ENCODE measurements at places on chromosomes 5 and 9. TPM values are rescaled to one million over a fixed set of nuclear protein-coding genes. Genes with fewer than 3 reads are reported as not detected.

DNA sequence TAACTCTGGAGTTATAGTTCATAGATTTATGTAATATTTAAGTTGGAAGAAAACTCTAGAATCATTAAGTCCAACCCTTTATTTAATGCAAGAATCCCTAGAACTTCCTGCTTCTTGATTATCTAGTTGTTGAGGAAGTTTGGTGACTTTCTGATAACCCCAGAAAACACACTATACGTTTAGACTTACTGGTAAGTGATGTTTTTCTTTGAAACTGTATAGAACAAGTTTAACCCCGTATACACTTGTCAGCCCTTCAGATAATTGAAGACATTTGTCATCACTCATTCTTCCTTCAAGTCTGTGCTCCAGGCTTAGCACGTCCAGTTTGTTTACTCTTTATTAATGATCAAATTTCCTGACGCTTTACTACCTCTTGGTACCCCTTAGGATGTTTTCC, 9.0 kb downstream of the NDUFS4 start:
- DNase-seq = no peak

Gene BAAT
- polyA plus RNA-seq = 0.21 TPM

- no peak for DNase-seq
Observed at GRCh38 chr9:106717686-106718085, 145.3 kb upstream of the ZNF462 start.

Gene TEX53
- not detected for polyA plus RNA-seq

DNA sequence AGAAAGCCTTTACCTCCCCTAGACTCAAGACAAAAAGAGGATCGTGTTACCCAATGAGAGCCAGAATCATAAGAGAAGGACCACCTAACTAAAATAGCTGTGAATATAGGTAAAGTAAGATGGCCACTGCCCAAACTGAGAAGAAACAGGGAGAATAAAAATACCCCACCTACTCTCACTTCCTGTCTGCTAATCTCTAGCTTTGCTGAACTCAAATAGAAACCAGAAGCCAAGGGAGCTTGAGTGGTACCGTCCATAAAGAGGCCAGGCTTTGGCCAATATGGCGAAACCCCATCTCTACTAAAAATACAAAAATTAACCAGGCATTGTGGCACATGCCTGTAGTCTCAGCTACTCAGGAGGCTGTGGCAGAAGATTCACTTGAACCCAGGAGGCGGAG, 123.0 kb upstream of the FST start:
- no peak for DNase-seq

- no peak for DNase-seq
Observed at GRCh38 chr9:100671898-100672297, 94.0 kb downstream of the CAVIN4 start.

DNA sequence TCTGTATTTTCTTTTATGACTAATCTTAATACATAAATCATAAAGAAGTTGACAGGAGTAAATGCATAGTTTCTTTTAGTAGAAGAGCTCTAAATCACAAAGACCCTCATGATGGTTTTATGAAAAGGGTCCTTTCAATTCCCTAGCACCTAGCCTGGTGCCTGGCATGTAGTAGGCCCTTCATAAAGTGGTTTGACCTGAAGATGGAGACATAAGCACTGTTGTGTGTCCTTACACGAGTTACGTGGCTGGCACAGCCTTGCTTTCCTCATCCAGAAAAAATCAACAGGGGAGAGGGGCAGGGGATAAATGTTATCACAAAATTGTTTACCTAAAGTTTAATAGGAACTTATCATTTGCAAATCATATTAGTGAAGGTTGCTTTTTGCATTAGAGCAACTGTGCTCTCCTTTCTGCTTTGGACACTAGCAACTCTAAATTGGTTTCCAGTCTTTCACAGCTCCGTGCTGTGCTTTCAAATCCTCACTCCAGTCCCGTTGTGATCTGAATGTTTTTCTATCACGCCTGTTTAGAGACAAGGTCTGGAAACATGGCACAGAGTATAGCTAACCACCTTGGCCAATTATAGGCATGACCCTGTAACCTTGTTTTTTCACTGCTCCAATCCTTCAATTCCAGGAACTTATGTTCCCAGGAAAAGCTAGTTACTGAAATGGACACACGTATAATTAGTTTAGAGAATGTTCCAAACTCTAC, 55.7 kb downstream of the ARL15 start:
- no peak for DNase-seq

Gene MSX2
- 0.69 TPM for polyA plus RNA-seq

DNA sequence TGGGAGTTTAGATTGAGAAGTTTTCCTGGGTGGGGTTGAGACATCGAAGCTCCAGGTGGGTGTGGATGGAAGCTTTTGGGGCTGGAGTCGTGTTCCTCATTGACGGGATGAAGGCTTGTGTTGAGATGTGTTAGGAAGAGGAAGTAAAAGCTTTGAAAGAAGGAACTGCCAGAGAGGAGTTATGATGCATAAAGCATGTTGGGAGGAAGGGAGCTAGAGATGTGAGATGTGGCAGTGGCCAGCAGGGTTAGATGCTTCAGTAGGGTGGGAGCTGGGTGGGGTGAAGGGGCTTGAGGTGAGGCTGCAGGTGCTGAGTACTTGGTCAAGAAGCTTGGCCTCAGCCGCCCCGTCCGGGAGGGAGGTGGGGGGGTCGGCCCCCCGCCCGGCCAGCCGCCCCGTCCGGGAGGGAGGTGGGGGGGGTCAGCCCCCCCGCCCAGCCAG, 56.7 kb downstream of the HSPA4 start:
- DNase-seq = no peak

DNA sequence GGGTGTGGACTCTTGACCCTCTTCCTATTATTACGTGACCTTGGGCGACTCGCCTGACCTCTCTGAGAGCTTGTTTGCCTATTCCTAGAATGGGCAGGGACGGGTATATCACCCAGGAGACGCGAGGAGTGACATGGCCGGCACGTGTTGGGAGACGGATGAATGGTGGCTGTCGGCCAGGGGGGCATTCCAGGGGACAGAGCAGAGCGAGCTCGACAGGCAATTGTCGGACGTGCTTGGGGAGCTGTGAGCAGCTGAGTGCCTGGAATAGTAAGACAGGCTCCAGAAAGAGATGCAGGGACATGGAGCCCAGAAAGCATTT, 29.3 kb upstream of the UNC5A start:
- no peak for DNase-seq

- DNase-seq = no peak
Observed at GRCh38 chr5:65475895-65476294, 5.8 kb downstream of the ADAMTS6 start.

DNA sequence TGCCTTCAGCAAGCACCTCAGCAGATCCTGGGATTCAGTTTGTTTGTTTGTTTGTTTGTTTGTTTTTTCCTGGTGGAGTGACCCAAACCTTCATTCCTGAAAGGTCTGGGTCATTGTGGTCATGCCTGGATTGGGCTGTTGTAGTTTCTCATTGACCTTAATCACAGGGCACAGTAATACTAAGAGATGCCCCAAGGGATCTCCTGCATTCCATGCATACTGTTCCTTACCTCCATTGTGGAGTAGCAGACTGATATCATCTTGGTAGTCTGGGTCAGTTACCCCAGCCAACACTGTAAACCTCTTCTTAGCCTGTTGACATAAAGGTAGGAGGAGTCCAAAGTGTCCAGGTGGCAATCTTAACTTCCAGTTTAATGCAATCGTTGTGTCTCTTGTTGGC, 1466.7 kb upstream of the CDH9 start:
- DNase-seq = no peak

DNA sequence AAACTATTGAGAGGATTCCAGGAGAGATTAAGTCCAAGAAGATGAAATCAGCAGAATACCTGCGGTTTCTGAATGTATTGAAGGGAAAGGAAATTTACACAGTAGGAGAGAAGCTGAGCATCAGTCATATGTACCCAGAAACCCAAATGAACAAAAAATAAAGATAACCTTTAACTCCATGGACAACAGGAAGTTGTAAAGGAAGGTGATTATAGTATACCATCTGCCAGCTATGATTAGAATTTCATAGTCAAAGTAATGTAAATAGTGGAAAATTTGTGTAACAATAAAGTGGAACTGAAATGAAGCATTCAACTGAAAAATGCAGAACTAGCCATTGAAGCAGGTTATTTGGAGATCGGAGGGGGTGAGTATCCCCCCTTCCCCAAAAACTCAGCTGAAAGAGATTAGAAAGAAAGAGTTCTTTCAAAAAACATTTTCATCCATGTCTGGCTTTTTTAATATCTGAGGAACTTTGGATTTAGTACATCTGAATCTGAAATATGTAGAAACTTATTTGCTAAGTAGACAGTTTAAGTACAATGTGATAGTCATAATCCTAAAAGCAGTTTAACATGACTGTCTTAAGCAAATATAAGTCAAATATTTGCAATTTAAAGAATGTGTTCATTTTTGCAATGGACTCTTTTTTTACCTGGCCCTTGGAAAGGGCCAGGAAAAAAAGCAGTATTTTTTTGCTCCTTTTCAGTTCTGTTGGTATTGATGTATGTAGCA, 58.4 kb downstream of the APC start:
- no peak for DNase-seq

DNA sequence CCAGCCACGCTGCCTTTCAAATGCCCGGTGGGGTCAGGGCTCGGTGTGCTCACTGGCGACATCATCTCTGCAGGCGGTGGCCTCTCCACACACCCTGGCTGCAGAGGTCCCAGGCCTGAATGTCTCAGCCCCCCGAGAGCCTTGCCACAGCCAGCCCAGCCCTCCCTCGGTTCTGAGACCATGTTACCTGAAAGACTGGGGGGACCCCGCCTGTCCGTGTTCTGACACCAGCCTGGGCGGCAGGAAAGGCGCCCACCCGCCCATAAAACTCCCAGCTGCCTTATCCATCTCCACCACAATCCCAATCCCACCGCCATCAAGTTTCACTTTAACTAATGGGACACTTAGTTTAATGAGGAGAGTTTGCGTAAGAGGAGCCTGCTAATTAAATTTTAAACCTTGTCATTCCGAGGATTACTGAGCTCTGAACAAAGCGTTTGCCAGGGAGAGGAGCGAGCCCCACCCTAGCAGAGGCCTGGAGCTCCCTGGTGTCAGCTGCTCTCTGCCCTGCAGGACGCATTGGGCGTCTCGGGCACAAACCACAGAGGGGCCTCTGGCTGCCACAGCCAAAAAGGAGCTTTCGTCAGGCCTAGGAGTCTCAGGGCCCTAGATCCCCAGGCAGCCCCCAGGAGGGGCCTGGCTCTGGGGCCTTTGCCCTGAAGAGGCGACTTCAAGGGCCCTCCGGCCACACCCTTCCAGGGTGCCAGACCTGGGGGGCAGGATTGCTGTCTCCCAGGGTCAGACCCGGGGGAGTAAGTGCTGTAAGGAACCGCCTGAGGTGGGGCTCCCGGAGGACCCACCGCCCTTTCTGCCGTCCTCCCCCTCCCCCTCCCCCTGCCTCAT, 15.3 kb downstream of the LHX3 start:
- no peak for DNase-seq

- DNase-seq = no peak
Observed at GRCh38 chr9:137665697-137666512, 47.1 kb downstream of the EHMT1 start.

Gene PCDHGA12
- polyA plus RNA-seq = 0.94 TPM

GRCh38 chr9:124769549-124770358, 1.4 kb downstream of the NR6A1 start:
- no peak for DNase-seq

DNA sequence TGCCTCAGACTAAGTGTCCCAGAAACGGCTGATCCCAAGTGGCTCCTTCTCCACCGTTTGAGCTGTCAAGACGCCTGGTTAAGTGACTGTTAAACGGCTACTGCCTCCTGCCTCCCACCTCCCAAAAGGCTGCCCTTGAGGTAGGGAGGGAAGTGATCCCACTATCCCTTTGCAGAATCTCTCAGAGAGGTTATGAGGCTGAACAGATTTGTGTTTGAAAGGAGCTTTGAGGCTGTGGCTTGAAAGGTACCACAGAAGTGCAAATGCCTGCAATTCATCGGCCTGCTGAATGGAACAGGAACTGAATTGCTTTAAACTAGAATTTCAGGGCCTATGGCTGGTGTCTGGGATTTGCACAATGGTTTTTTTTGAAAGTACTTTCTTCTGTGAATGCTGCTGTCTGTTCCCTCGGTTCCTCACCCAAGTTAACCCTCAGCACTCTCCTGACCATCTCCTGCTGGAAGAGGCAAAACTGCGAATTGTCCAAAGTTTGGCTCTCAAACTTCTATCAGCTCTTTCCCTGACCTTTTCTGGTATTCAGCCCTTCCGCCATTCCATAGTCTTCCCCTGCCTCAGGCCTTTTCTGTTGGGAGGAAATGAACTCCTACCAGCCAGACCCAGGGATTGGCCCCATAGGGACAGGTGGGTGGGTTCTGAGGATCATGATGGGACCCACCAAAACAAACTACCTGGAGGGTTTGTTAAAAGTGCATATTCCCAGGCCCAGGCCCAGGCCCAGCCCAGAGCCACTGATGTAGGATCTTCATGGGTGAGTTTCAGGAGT, 453.3 kb downstream of the KDM4C start:
- DNase-seq = no peak

Gene INIP
- polyA plus RNA-seq = 36.2 TPM

Gene FUT7
- not detected for polyA plus RNA-seq

Gene FST
- 25.8 TPM for polyA plus RNA-seq

- DNase-seq = no peak
Observed at GRCh38 chr9:2389404-2389803, 232.2 kb upstream of the VLDLR start.

DNA sequence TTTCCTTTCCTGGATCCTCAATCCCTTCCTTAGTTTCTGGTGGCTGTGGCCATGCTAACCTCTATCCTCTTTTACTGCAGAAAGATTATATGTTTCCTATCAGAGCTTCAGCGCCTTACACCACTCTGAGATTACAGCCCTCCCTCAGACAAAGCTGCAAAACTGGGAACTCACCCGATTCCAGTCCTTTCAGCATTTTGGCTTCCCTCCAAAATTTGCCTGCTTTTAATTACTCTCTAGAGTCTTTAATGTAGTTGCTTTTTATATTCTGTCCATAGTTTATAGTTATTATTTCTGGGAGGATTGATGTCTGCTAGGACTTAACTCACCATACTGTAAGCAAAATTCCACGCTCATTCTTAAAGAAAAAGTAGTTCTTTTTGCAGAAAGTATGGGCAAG, 110.2 kb downstream of the NSG2 start:
- no peak for DNase-seq

DNA sequence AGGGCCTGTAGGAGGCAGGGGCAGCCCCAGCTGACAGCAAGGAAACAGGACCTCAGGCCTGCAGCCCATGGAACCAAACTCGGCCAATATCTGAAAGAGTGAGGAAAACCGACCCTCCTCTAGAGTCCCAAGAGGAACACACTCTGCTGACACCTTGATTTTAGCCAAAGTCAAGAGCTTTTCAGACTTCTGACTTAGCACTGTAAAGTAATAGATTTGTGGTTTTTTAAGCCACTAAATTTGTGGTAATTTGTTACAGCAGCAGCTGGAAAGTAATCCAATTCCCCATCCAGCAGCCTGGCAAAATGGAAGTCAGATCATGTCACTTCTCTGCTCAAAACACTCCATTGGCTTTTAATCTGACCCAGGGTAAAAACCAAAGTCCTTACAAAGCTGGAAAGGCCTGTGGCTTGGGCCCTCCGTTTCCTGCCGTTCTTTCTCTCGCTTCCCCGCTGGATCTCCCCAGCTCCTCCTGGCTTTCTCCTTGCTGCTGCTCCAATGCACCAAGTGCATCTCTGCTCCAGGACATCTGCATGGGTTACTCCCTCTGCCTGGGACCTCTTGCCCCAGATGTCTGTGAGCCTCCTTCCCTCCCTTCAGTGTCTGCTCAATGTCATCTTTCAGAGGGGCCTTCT, 79.0 kb downstream of the C5orf15 start:
- DNase-seq = no peak

Gene SMC5
- 49.3 TPM for polyA plus RNA-seq

- DNase-seq = no peak
Observed at GRCh38 chr9:131645078-131645776, 94.6 kb downstream of the RAPGEF1 start.

Measured in right renal cortex interstitium (tissue), 3 donors.